Heart right ventricle (tissue), 16 donors: ENCODE measurements at places on chromosomes 2 and 18. TPM values are rescaled to one million over a fixed set of nuclear protein-coding genes. Genes with fewer than 3 reads are reported as not detected.

Gene C18orf63
- polyA plus RNA-seq, result not detected

Gene AQP12A
- not detected for polyA plus RNA-seq

Gene COLEC11
- 26.7 TPM for polyA plus RNA-seq

Gene OR6B2
- polyA plus RNA-seq, result not detected

Gene TFPI
- 27.1 TPM for polyA plus RNA-seq
